ENCODE measurements at places on chromosomes 2 and 18. TPM values are rescaled to one million over a fixed set of nuclear protein-coding genes. Genes with fewer than 3 reads are reported as not detected.

DNA sequence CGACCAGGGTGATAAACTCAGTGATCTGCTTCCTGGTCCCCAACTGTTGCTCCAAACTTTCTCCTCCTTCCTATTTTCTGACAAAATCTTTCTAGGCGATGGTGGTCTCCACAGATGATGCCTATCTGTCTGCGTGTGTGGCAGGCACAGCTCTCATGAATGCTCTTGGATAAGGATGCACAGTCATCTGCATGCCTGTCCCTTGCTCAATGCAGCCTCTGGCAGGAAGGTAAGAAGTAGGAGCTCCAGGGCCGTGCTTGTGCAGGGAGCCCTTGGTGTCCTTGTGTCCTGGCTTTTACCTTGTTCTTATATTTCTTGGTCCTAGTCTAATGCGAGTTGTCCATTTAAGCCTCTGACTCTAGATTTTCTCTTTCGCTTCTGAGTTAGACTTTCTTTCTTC lies 57.5 kb downstream of the INSIG2 start:
- DNase-seq = no peak

DNA sequence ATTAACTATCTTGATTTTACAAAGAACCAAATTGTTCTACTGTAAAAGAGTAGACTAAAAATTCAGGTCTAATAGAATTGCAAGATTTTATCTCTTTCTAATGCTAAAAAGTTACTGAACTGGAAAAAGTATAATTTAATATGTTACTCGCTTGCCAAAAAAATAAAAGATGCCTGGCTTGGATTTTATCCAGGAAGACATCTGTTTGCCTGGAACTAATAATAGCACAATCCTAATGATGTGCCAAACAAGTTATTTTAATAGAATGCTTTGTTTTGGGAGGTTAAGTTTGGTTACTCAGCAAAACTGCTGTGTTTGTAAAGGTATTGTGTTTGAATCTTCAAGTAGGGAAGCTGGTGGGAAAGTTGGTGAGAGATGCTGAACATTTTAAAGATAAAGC lies 19.4 kb upstream of the ZSWIM2 start:
- no peak for DNase-seq

DNA sequence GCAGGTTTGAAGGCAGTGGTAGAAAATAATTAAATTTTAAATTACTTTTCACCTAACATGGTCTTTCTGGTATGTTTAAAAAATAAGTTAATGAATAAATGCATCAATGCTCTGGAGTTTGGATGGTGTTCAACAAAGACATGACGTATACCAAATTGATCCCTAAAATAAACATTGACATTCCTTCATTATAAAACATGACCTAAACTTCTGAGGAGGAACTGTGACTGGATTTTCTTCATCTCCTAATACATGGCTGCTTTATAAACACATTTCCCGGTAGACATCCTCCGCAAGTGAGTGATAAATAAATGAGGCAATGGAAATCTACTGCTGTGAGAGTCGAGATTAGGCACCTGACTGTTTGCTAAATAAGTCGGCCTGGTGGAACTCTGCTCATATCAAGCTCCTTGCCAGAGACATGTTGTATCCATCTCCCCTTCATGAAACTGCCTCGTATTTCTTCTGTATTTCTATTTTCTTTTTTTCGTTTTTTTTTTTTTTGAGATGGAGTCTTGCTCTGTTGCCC lies 362.3 kb downstream of the RNF144A start:
- DNase-seq = no peak

GRCh38 chr2:236001854-236002253 lies 166.3 kb downstream of the GBX2 start:
- DNase-seq = no peak

DNA sequence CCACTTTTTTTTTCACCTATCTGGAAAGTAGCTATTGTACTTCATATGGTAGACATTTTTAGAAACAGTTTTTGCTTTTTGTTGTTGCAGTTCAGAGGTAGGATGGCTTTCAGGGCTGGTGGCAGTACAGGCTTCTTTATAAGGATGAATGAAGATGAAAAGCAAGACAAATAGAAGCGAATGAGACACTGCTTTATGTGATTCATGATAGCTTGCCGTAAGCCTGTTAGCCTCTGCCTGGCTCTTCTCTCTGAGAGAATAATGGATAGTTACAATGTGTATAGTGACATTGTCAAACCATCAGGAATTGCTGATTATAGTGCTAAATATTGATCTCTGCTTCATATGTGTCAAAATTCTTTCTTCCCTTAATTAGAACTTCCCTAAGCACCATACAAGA lies 173.7 kb downstream of the NR4A2 start:
- no peak for DNase-seq

- DNase-seq = no peak
These were observed 200.6 kb downstream of the WDR7 start for GRCh38 chr18:56851774-56852173.

DNA sequence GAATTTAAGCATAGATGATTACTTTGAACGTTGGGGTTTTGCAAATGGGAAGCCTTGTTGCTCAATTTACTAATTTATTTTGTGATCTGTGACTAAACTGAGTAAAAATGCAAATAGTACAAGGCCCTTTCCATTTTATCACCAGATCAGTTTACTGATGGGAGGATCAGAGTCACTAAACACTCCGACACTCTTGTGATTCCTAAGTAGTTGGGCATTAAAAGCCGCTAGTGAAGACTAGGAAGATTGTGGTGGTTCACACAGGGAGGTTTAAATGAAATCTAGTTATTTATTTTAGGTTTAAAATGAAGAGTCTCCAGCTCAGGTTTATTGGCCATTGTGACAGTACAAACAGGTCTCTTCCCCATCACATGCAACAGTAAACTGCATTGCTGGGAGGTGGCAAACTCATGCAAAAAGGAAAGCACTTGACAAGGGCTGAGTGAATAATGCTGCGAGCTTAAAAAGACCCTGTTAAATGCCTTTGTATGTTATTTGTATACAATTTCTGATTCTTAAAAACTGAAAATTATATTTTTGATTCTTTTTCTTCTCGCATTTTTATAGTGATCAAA lies 394.8 kb upstream of the FANCL start:
- DNase-seq = no peak

DNA sequence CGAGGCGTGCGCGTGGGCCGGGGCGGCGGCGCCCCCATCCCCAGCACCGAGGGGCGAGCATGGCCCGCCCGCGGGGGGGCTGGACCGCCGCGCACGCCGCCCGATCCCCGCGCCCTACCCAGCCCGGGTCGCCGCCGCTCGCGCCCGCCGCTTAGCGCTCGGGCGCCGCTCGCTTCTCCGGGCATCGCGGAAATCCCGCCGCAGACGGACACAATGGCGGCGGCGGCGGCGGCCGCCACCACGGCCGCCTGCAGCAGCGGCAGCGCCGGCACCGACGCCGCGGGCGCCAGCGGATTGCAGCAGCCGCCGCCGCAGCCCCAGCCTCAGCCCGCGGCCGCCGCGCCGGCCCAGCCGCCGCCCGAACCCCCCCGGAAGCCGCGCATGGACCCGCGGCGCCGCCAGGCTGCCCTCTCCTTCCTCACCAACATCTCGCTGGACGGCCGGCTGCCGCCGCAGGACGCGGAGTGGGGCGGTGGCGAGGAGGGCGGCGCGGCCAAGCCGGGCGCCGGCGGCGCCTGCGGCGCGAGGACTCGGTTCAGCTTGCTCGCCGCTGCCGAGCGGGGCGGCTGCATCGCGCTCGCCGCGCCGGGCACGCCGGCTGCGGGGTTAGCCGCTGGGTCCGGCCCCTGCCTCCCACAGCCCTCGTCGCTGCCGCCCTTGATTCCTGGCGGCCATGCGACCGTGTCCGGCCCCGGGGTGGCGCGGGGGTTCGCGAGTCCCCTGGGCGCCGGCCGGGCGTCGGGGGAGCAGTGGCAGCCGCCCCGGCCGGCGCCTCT lies 453 bp downstream of the CABLES1 start:
- no peak for DNase-seq

DNA sequence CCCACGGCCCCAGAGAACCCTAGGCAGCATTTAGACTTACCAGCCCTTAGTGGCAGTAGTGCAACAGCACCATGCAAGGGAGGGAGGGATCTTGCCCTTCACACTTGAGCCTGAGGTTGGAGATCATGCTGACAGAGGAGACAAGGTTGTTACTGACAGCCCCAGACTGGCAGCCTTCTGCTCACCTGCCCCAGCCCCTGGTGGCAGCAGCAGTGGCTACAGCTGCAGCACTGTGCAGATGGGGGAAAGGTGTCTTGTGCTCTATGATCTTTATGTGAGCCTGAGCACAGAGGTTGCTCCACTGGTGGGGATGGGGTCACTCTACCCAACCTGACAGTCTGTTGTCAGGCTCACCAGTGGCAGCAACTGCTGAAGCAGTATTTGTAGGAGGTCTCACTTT lies 501.2 kb upstream of the LRRTM4 start:
- DNase-seq = no peak

DNA sequence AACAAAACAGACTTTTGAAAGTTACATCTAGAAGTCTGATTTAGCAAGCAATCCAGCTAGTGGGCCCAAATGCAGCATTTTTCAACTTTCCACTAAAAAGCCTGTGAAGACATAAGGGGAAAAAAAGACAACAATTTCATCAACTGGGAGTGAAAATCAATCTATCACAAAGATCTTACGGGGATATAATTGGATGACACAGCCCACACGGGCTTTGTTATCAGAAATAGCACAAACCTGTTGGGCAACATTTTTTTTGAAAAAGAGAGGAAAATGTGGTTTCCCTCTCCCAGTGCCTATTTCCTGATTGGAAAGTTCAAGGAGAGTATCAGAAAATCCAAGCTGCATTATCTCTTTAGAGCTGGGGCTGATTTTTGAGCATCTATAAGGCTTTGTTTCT lies 132.7 kb downstream of the EVA1A start:
- DNase-seq = no peak

- DNase-seq = no peak
These were observed 1930.8 kb downstream of the SUCLG1 start for GRCh38 chr2:82528288-82528687.

- DNase-seq = no peak
These were observed 3.0 kb downstream of the FBXO41 start for GRCh38 chr2:73281244-73281643.

GRCh38 chr2:158100411-158100810 lies 1.3 kb upstream of the UPP2 start:
- no peak for DNase-seq

- no peak for DNase-seq
These were observed 44.8 kb downstream of the SPP2 start for GRCh38 chr2:234095301-234095700.

DNA sequence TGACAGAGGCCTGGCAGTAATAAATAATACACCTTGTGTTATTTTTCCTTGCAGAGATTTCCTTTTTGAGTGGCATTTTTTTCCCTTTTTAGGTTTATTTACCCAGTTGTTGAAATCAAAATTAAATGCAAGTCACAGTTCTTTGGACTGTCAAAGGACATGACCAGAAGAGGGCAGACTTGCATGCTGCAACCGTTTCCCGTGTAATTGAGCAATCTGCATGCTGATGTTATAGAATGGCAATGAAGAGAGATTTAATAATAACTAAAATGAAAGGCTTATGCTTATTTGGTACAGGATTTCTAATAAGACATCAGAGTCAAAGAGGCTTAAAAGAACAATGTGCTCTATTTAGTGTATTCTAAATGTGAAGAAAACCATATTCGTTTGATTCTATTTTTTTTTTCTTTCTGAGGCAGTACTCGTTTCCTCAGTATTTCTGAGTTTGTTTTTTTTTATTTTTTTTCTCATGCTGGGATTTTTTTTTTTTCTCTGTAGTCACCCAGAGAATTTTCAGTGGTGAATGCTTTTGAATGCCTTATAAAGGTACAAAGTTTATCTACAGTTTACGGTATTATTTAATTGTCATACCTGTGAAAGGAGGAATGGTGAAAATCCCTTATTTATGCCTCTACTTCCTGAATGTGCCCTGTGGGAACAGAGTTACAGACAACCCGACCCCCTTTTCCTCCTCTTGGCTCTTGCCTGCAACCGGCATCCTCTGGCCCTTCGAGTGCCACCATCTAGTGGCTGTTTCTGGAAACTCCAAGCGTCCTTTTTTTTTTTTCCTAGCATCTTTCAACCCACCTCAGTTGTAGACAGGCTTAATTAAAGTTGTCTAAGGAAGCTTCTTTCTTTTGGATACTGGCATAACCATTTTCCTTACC lies 368.5 kb downstream of the LRRTM1 start:
- DNase-seq = no peak

GRCh38 chr18:11906176-11906575 lies 1.9 kb downstream of the MPPE1 start:
- DNase-seq = no peak

IL1R2 gene
- total RNA-seq = 1.0 TPM

FOXI3 gene
- not detected for total RNA-seq

NEU4 gene
- not detected for total RNA-seq

ALLC gene
- total RNA-seq = not detected

MZT2B gene
- total RNA-seq = 253 TPM

CRYBA2 gene
- total RNA-seq = not detected

C2orf80 gene
- not detected for total RNA-seq

IL36RN gene
- not detected for total RNA-seq

ZNF396 gene
- total RNA-seq = 1.0 TPM

DLX1 gene
- total RNA-seq = not detected

ACVR1C gene
- 0.59 TPM for total RNA-seq

TUBB8B gene
- total RNA-seq = not detected

SLC66A3 gene
- 9.7 TPM for total RNA-seq

FN1 gene
- 339 TPM for total RNA-seq

SERPINE2 gene
- total RNA-seq = 91.5 TPM

WNT10A gene
- not detected for total RNA-seq
